ENCODE measurements at places on chromosomes 3 and 15.

- DNase-seq: no peak
Observed at GRCh38 chr3:187456250-187456649, 88.1 kb downstream of the RTP4 start.

- no peak for DNase-seq
Observed at GRCh38 chr15:101411581-101411980, 77.9 kb downstream of the PCSK6 start.

- DNase-seq: no peak
Observed at GRCh38 chr3:63557912-63558311, 94.6 kb upstream of the SNTN start.

- no peak for DNase-seq
Observed at GRCh38 chr3:51340013-51340829, 44.9 kb upstream of the MANF start.

DNA sequence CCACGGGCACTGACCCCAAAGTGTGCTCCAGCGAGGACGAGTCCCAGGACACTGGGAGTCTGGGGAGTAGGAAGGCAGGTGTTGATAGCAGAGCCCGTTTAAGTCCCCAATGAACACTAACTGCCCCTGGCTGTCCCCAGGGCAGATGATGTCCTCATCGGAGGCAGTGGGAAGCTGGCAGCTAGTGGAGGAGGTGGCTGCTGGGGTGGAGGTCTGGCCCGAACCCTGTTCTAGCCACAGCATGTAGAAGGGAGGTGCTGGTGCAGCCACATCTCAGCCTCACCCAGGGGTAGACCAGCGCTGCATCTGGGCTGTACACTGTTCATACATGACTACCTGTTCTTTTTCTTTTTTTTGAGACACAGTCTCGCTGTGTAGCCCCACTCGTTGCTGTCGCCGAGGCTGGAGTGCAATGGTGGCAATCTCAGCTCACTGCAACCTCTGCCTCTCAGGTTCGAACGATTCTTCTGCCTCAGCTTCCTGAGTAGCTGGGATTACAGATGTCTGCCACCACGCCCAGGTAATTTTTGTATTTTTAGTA is 51.8 kb downstream of the KLF13 start:
- no peak for DNase-seq
